ENCODE measurements at places on chromosomes 3 and 15. TPM values are rescaled to one million over a fixed set of nuclear protein-coding genes. Genes with fewer than 3 reads are reported as not detected.

DNA sequence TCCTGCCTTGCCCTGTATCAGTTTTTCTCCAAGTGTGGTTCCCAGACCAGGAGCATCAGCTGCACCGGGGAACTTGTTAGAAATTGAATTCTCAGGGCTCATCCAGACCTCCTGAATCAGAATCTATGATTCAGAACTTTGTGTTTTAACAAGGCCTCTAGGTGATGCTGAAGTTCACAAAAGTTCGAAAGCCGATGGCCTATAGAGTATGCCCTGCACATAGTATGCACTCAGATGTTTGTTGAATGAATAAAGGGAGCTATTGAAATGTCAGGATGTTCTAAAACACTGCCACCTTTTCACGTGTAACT is 664 bp upstream of the LARP6 start:
- no peaks in the 10 kb centered on the region for H3K36me3 ChIP-seq
- H3K4me3 ChIP-seq = peak overlapping the region; percentile 74
- H3K27me3 ChIP-seq = no peaks in the 10 kb centered on the region
- peak overlapping the region; percentile 92 for H3K27ac ChIP-seq
- DNase-seq = no peak

- no peak overlapping the region for H3K27ac ChIP-seq
- DNase-seq = peak; percentile 7
- no peak overlapping the region for H3K4me3 ChIP-seq
- H3K27me3 ChIP-seq = no peaks in the 10 kb centered on the region
- H3K36me3 ChIP-seq = no peaks in the 10 kb centered on the region
- no peaks in the 10 kb centered on the region for H3K4me1 ChIP-seq
Measured at GRCh38 chr15:88651971-88652370, 13.2 kb downstream of the ISG20 start.

The HACL1 gene
- 35.7 TPM for total RNA-seq

- no peaks in the 10 kb centered on the region for H3K4me1 ChIP-seq
- DNase-seq = no peak
- H3K27ac ChIP-seq = no peak overlapping the region
- no peak overlapping the region for H3K4me3 ChIP-seq
- H3K36me3 ChIP-seq = no peaks in the 10 kb centered on the region
Measured at GRCh38 chr15:99350408-99350807, 99.1 kb downstream of the LRRC28 start.

DNA sequence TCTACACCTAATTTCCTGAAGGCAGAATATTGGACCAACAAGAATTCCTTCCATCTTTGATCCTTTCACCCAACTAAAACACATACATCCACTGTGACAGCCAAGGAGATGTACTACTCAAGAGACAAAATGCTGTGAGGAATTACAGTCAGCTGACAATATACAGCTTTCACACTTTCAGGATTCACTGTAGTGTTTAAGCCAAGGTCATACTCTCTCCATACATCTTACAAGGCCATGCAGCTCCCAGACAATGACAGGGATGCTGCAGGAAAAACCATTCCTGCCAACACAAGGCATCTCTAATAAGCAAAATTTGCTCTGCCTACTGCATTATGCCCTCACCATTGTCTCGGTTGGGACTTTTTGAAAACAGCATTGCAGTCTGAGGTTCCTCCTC is 170.7 kb downstream of the TBC1D5 start:
- H3K4me1 ChIP-seq = no peaks in the 10 kb centered on the region
- H3K36me3 ChIP-seq = no peaks in the 10 kb centered on the region
- H3K27ac ChIP-seq = no peak overlapping the region
- no peak for DNase-seq
- H3K27me3 ChIP-seq = no peaks in the 10 kb centered on the region

The NPHP3 gene
- 40.9 TPM for total RNA-seq

DNA sequence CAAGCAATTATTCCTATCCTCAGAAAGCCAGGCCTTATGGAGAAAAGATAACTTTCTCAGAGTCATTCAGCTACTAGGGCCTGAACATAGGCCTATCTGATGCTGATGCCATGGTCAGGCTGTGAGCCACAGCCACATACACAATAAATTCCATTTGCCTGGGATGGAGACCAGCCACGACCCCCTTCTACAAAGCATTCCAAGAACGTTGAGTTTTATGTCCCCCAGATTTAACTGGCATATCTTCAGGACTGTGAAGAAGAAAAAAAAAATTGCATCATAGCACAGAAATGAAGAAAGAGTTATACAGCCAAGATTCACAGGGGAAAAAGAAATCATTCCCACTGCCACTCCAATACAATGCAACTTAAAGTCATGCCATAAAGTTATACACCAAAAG is 100.0 kb downstream of the THBS1 start:
- H3K36me3 ChIP-seq = no peaks in the 10 kb centered on the region
- no peak for DNase-seq
- no peak overlapping the region for H3K27ac ChIP-seq
- H3K4me1 ChIP-seq = no peaks in the 10 kb centered on the region
- H3K4me3 ChIP-seq = no peak overlapping the region

DNA sequence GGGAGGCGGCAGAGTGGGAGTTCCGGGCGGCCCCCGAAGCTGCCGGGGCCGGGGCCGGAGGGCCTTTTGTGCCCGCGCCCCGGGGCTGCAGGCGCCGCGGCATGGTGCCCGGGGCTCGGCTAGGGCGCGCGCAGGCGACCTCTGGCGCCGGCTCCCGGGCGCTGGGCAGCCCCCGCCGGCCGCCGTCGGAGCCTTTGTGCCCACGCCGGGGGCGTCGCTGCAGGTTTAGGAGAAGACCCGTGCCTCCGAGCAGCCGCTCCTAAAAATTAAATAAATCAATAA is 299 bp downstream of the PAQR9 start:
- no peak for DNase-seq
- H3K27ac ChIP-seq = peak overlapping the region; percentile 45
- peak overlapping the region; percentile 53 for H3K4me3 ChIP-seq
- no peaks in the 10 kb centered on the region for H3K4me1 ChIP-seq
- no peaks in the 10 kb centered on the region for H3K36me3 ChIP-seq

DNA sequence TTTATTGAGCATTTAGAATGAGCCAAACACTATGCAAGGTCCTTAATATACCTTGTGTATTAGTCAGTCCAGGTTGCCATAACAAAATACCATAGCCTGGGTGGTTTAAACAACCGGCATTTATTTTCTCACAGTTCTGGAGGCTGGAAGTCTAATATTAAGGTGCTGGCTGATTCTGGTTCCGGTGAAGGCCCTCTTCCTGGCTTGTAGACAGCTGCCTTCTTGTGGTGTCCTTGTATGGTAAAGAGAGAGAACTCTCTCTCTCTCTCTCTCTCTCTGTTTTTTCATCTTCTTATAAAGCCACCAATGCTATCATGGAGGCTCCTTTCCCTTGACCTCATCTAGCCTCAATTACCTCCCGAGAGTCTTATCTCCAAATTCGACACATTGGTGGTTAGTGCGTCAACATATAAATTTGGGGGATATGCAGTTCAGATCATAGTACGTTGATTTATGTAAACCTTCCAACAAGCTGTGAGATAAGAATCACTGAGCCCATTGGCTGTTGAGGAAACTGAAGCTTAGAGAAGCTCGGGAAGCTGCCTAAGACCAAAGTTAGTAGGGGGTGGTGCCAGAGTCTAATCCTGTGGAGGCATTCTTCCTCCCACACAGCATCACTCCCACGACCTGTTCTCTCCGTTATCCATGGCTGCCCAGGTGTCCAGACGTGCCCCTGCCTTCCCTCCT is 298.0 kb upstream of the PROK2 start:
- no peaks in the 10 kb centered on the region for H3K27me3 ChIP-seq
- H3K27ac ChIP-seq = no peak overlapping the region
- H3K4me1 ChIP-seq = peaks cover 7% of the 10 kb centered on the region
- no peak overlapping the region for H3K4me3 ChIP-seq
- no peak for DNase-seq

- no peak for DNase-seq
- H3K27me3 ChIP-seq = no peaks in the 10 kb centered on the region
- H3K4me1 ChIP-seq = no peaks in the 10 kb centered on the region
- no peak overlapping the region for H3K4me3 ChIP-seq
- no peak overlapping the region for H3K27ac ChIP-seq
Measured at GRCh38 chr15:75891895-75892294, 11.8 kb upstream of the FBXO22 start.

DNA sequence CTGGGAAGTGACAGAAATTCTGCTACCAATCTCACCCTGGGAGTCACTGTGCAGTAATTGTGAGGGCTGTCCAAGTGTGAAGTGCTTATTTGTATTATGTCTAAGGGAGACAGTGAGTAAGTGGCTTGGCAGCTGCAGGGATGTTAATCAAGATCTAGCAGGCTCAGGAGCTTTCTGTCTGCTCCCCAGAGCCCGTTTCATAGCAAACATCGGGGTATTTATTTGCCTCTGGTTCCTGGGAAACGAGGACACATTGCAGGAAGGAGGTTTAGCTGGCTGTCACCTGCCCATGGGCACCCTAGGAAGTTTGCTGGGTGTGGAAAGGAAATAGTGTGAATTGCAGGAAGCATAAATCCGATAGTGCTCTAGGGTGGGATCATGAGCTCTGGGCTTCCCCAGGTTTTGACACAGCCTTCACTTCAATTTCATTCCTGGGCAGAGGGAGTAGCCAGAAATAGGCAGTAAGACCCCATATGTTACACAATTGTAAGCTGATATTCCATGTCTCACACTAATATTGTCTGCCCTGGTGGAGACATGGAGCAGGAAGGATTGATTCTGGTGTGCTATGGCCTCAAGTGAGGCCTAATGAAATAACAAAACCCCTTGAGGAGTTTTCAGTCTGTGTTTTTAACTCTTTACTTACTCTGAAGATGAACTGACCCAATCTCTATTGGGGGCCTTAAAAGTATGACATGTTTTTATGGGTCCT is 74.1 kb upstream of the MITF start:
- H3K4me3 ChIP-seq = no peak overlapping the region
- DNase-seq = no peak
- no peaks in the 10 kb centered on the region for H3K36me3 ChIP-seq
- H3K27me3 ChIP-seq = no peaks in the 10 kb centered on the region

DNA sequence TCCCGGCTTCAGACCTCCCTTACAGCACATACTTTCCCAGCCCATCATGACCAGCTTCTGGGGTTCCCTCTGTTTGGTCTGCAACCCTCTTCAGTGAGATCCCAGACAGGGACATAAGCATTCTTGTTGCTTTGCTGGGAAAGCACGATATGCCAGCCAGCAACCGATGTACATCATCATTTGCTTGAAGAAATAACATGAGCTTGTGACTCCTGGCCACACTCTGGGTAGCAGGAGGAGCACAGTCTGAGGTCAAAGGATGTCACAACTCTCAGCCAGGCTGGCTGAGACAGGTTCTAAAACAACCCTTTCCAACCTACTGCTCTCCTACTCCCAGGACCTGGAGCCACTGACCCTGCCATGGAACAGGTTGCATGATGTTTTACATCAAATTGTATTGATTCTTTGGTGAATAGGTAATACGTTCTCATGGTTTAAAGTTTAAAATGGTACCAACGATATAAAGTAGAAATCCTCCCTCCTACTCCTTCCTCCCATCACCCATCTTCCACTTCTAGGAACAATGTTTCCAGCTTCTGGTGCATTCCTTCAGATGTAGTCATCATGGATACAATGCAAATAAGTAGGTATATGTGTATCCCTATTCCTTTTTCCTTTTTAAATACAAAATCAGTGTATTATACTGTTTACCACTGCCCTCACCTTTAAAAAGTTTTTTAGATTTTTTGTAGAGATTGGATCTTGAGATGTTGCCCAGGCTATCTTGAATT is 190.3 kb downstream of the OPA1 start:
- H3K4me3 ChIP-seq = no peak overlapping the region
- DNase-seq = no peak
- H3K27me3 ChIP-seq = no peaks in the 10 kb centered on the region
- H3K4me1 ChIP-seq = peaks cover 1% of the 10 kb centered on the region
